ENCODE measurements at places on chromosomes 2 and 18. TPM values are rescaled to one million over a fixed set of nuclear protein-coding genes. Genes with fewer than 3 reads are reported as not detected.

ACOXL gene
- polyA plus RNA-seq, result 0.13 TPM

FAP gene
- polyA plus RNA-seq, result 23.5 TPM

CRYBA2 gene
- not detected for polyA plus RNA-seq

HOXD11 gene
- not detected for polyA plus RNA-seq

GAREM2 gene
- polyA plus RNA-seq, result 1.3 TPM

TTN gene
- 0.63 TPM for polyA plus RNA-seq

GPR35 gene
- 14.5 TPM for polyA plus RNA-seq

GRCh38 chr2:71618327-71619113 is 165.2 kb downstream of the DYSF start:
- peak; percentile 83 for DNase-seq
- no peaks in the 10 kb centered on the region for H3K27me3 ChIP-seq
- H3K36me3 ChIP-seq, result no peaks in the 10 kb centered on the region
- no peak overlapping the region for H3K27ac ChIP-seq
- H3K4me3 ChIP-seq, result no peak overlapping the region
- H3K4me1 ChIP-seq, result no peaks in the 10 kb centered on the region

- H3K4me3 ChIP-seq, result no peak overlapping the region
- no peaks in the 10 kb centered on the region for H3K27me3 ChIP-seq
- no peaks in the 10 kb centered on the region for H3K36me3 ChIP-seq
- DNase-seq, result no peak
Observed at GRCh38 chr2:64938607-64939285, 50.5 kb upstream of the SLC1A4 start.

- H3K4me3 ChIP-seq, result no peak overlapping the region
- H3K4me1 ChIP-seq, result peaks cover 2% of the 10 kb centered on the region
- no peak overlapping the region for H3K27ac ChIP-seq
- H3K36me3 ChIP-seq, result no peaks in the 10 kb centered on the region
- DNase-seq, result no peak
- H3K27me3 ChIP-seq, result no peaks in the 10 kb centered on the region
Observed at GRCh38 chr2:133167990-133168389, 400.3 kb downstream of the NCKAP5 start.

DNA sequence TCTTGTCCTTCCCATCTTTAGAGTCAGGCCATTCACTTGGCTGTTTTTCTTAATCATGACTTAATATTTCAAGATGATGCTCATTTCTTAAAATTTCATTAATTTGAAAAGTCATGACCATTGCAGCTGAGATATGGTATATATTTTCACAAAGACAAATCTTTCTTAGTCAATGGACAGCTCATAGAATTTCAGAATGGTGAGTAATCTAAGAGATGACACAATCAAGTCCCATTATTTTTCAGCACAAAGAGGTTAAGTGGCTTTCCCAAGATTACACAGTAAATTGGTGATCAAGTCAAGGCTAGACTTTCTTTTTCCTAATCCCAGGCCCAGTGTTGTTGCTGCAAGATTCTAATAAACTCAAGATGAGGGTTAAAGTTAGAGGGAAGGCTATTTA is 34.4 kb upstream of the NT5C1B start:
- no peak overlapping the region for H3K4me3 ChIP-seq
- no peaks in the 10 kb centered on the region for H3K36me3 ChIP-seq
- DNase-seq, result no peak
- no peaks in the 10 kb centered on the region for H3K27me3 ChIP-seq
- H3K27ac ChIP-seq, result no peak overlapping the region

GRCh38 chr18:59517446-59518165 is 158.5 kb upstream of the LMAN1 start:
- H3K27ac ChIP-seq, result no peak overlapping the region
- DNase-seq, result no peak
- H3K4me3 ChIP-seq, result no peak overlapping the region
- no peaks in the 10 kb centered on the region for H3K36me3 ChIP-seq

- no peaks in the 10 kb centered on the region for H3K27me3 ChIP-seq
- no peak overlapping the region for H3K27ac ChIP-seq
- no peaks in the 10 kb centered on the region for H3K4me1 ChIP-seq
- no peaks in the 10 kb centered on the region for H3K36me3 ChIP-seq
- no peak for DNase-seq
Observed at GRCh38 chr2:220432645-220433044, 805.2 kb downstream of the SLC4A3 start.

DNA sequence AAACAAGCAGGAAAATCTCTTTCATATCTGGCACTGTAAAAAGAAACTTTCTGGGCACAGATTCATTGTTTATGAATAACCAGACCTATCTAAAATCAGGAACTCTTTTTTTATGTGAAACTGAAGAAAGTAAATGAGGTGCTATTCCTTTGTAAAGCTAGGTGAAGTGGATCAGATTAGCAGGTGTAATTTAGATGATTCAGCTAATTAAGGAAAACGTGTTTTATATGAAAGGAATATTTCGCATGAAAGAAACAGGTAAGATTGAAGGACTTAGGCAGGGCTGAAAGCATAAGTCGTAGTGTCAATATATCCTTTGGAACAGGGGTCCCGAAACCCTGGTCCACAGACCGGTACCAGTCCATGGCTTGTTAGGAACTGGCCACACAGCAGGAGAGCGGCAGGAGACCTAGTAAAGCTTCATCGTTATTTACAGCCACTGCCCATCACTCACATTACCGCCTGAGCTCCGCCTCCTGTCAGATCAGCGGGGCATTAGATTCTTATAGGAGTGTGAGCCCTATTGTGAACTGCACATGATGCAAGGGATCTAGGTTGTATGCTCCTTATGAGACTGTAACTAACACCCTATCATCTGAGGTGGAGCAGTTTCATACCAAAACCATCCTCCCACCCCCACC is 20.3 kb upstream of the XIRP2 start:
- no peaks in the 10 kb centered on the region for H3K27me3 ChIP-seq
- DNase-seq, result no peak
- H3K4me3 ChIP-seq, result no peak overlapping the region
- no peaks in the 10 kb centered on the region for H3K4me1 ChIP-seq
- no peaks in the 10 kb centered on the region for H3K36me3 ChIP-seq
- H3K27ac ChIP-seq, result no peak overlapping the region

GRCh38 chr2:215368493-215368809 is 56.6 kb downstream of the ATIC start:
- no peaks in the 10 kb centered on the region for H3K27me3 ChIP-seq
- no peak overlapping the region for H3K4me3 ChIP-seq
- H3K27ac ChIP-seq, result no peak overlapping the region
- H3K4me1 ChIP-seq, result no peaks in the 10 kb centered on the region
- H3K36me3 ChIP-seq, result peaks cover 23% of the 10 kb centered on the region
- no peak for DNase-seq

DNA sequence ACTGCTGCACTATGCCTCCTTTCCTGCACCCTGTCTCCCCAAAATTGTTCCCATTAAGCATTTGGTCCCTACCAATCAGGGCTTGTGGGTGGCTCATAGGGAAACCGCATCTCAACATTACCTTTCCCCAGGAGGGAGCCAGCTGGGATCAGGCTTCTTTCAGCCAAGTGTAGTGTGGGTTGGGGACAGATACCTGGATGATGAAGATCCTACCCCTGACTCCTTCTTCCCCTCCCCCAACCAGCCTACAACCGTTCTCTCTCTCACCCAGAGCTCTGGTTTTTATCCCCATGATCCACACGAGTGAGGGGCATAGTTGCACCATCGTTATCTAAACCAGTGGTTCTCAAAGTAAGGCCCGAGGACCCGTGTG is 40.0 kb downstream of the ACOXL start:
- no peak overlapping the region for H3K4me3 ChIP-seq
- H3K4me1 ChIP-seq, result no peaks in the 10 kb centered on the region
- H3K27ac ChIP-seq, result no peak overlapping the region
- H3K27me3 ChIP-seq, result no peaks in the 10 kb centered on the region
- H3K36me3 ChIP-seq, result no peaks in the 10 kb centered on the region
- no peak for DNase-seq

- H3K36me3 ChIP-seq, result no peaks in the 10 kb centered on the region
- H3K4me1 ChIP-seq, result no peaks in the 10 kb centered on the region
- H3K27me3 ChIP-seq, result no peaks in the 10 kb centered on the region
- no peak overlapping the region for H3K4me3 ChIP-seq
- no peak for DNase-seq
Observed at GRCh38 chr2:79432731-79433146, 80.1 kb upstream of the CTNNA2 start.

DNA sequence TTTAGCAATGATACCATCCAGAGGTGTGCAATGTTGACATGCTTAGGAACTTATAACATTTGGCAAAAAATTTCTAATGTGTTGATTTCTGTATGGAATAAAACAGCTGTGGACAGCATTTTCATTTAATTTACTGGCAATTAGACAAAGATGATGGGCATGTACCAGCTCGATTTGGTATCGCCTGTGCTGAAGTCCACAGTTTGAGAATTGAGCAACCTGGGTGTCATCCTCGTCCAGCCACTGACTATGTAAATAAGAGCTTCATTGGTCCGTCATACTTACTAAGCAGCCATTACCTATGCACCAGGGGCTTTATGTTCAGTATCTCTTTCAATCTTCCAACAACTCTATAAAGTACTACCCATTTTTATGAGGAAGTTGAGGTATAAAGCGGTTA is 24.6 kb upstream of the ACAA2 start:
- no peak for DNase-seq
- H3K36me3 ChIP-seq, result no peaks in the 10 kb centered on the region
- H3K27me3 ChIP-seq, result no peaks in the 10 kb centered on the region
- H3K4me1 ChIP-seq, result peaks cover 5% of the 10 kb centered on the region
- no peak overlapping the region for H3K4me3 ChIP-seq

DNA sequence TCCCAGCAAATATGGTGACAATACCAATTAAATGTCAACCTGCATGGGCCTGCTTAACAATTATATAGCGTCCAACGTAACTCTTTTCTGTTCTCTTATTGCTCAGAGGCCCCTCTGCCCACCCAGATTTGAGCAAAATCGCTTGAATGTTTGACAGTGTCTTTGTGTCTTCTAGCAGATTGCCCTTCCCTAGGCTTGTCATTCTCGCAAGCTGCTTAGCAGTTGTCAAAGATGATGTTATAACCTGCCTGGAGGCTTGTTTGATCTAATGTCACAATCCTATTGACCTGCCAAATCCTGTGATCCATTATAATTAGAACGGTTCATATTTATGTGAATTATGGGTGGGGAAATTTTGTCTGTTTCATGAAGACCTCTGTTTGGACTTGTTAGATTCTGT is 108.8 kb downstream of the FARSB start:
- no peaks in the 10 kb centered on the region for H3K4me1 ChIP-seq
- H3K27me3 ChIP-seq, result no peaks in the 10 kb centered on the region
- no peak overlapping the region for H3K27ac ChIP-seq

GRCh38 chr2:15159751-15160177 is 401.4 kb downstream of the NBAS start:
- no peaks in the 10 kb centered on the region for H3K36me3 ChIP-seq
- no peaks in the 10 kb centered on the region for H3K27me3 ChIP-seq
- no peak overlapping the region for H3K27ac ChIP-seq

- H3K36me3 ChIP-seq, result no peaks in the 10 kb centered on the region
- no peaks in the 10 kb centered on the region for H3K27me3 ChIP-seq
- peaks cover 3% of the 10 kb centered on the region for H3K4me1 ChIP-seq
- no peak for DNase-seq
- no peak overlapping the region for H3K27ac ChIP-seq
- no peak overlapping the region for H3K4me3 ChIP-seq
Observed at GRCh38 chr18:77106331-77106730, 26.3 kb downstream of the MBP start.

DNA sequence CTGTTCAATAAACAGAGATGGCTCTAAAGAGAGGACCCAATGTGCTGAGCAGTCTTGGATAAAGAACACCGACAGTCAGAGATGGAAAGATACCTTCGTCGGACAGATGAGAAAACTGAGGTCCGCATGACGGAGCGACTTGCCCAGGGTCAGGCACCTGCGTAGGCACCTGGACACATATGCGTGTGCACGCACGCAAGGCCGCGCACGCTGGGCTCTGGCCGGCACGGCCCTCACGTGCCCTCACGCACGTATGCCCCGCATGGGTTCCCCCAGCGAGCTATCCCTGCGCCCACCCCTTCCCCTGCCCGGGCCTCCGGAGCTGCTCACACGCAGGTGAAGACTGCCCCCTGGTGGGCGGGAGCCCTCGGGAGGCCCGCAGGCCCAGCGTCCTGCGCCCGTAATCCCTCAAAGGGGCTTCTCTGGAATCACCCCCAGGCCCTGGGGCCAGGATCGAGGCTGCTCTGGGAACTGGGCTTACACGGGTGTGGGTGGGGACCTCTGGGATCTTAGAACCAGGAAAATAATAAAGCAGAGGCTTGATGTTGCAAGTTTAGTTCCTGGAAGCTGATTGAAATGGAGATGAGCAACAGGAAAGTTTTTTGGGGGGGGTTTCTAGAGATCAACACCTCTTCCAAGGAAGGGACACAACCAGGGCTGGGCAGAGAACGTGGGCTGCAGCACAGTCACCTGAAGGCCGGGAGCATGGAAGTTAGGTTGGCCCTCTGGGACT is 246.3 kb downstream of the TNS1 start:
- H3K4me3 ChIP-seq, result no peak overlapping the region
- peak; percentile 94 for DNase-seq
- H3K27ac ChIP-seq, result peak overlapping the region; percentile 30
- H3K27me3 ChIP-seq, result no peaks in the 10 kb centered on the region
- H3K4me1 ChIP-seq, result peaks cover 6% of the 10 kb centered on the region

DNA sequence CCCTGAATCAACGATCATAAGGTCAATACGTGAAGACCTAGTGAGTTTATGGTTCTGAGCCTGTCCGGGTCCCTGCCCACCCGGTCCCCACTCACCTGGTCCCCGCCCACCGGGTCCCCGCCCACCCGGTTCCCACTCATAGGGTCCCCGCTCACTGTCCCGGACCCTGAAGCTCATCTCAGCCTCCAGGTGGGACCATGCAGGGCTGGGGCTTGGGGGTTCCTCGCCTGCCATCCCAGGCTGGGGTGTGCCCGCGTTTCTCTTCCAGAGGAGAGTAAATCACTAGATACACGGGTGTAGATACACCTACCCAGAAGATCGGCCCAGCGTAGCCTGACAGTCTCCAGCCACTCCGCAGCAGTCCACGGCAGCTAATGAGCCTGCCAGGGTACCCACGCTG is 131.5 kb downstream of the MBP start:
- H3K4me1 ChIP-seq, result no peaks in the 10 kb centered on the region
- H3K27me3 ChIP-seq, result no peaks in the 10 kb centered on the region
- no peaks in the 10 kb centered on the region for H3K36me3 ChIP-seq
- H3K4me3 ChIP-seq, result no peak overlapping the region
- H3K27ac ChIP-seq, result no peak overlapping the region
- peak; percentile 46 for DNase-seq

All from aorta (tissue), 5 donors.